Tibial nerve (tissue), 4 donors: ENCODE measurements at places on chromosomes 5 and 9. TPM values are rescaled to one million over a fixed set of nuclear protein-coding genes. Genes with fewer than 3 reads are reported as not detected.

Gene NTNG2
- 0.87 TPM for total RNA-seq

Gene ZNF608
- 20.8 TPM for total RNA-seq

Gene RPL35
- 1,870 TPM for total RNA-seq

Gene DND1
- 1.3 TPM for total RNA-seq

Gene TTC16
- total RNA-seq: 0.30 TPM

Gene ABLIM3
- total RNA-seq: 53.4 TPM

Gene AFAP1L1
- 93.0 TPM for total RNA-seq

Gene LCN9
- total RNA-seq: not detected
